ENCODE measurements at places on chromosomes 2 and 18.

- DNase-seq, result no peak
Observed at GRCh38 chr2:159146996-159147666, 139.4 kb downstream of the WDSUB1 start.

DNA sequence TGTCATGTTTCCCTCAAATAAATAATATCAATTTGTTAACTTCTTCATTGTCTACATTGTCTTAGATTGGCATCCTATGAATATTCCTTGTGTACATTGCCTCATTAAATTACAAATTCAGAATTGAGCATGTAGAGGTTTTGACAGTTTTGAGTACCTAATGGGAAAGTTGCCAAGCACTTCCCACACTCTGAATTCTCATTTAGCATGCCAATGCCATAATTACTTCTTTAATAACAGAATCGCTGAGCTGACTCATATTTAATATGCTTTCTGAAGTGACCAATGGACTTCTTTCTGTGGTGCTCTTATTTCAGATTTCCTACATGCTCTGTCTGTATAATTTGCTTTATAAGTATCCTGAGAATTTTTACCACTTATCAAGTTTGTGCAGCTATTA is 114.4 kb upstream of the NOL4 start:
- DNase-seq, result no peak

- DNase-seq, result no peak
Observed at GRCh38 chr2:16416651-16417050, 249.0 kb downstream of the CYRIA start.

DNA sequence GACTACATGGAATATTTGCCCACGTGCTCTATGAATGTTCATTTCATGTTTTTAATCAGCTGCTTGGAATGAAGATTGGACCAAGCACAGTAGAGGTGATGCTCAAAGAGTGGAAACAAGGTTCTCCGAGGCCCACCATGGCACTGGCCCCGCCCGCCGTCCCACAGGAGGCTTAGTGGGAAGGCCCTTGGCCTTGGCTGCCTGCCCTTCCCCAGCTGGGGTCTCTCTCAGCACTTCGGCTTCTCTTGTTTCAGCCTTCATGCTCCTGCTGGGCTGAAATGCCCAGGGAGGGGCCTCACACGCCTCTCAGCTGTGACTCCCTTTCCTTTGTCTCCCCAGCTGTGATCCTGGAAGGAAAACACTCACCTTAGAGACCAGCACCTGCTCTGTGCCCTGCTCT is 833.2 kb downstream of the GALR1 start:
- no peak for DNase-seq

DNA sequence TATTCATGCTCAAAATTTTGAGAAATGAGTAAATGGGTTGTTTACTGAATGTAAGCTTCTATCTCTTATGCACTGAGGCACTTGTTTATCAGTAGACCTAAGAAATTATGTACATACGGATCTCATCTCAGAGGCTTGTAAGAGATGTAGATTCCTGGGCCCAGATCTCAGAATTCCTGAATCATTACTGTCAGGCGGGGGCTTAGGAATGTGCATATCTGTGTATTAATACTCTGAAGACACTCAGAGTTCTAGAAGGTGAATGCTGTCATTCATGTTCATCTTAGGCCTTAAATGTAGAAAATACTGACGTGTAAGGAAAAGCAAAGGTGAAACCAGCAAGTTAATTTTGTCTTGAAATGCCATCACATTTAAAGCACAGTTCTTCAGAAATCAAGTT is 169.6 kb downstream of the FMNL2 start:
- no peak for DNase-seq

DNA sequence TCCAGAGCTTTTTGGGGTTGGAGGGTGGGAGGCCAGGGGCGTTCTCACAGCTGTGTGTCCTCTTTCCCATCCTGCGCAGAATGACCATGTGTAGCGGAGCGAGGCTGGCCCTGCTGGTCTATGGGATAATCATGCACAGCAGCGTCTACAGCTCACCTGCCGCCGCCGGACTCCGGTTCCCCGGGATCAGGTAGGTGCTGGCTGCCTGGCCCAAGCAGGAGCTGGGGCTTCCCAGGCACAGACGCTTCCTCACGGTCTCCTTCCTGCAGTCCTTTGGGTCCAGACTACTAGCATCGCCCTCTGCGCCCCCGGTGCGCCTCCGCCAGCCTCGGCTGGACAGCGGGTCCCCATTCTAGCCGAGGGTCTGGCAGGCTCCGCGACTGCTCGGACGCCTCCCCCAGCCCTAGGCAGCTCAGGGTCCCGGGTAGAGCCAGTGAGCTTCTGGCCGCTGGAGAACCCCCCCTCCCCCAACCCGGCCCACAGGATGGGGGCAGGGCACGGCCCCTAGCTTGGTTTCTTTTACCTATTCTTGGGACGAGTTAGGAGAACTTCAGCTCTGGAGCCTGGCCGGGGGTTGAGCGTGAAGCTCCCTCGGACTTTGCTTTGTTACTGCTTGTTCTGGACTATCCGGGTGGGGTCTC is 756 bp downstream of the ADCYAP1 start:
- DNase-seq, result no peak

GRCh38 chr2:19611491-19612332 is 253.3 kb upstream of the OSR1 start:
- no peak for DNase-seq

GRCh38 chr18:35174093-35174731 is 66.6 kb upstream of the ZNF397 start:
- DNase-seq, result no peak

GRCh38 chr2:181190711-181191110 is 210.3 kb downstream of the UBE2E3 start:
- DNase-seq, result no peak

- DNase-seq, result no peak
Observed at GRCh38 chr2:145744541-145745386, 1224.8 kb upstream of the ZEB2 start.

GRCh38 chr2:102014041-102014345 is 22.2 kb downstream of the IL1R2 start:
- no peak for DNase-seq

All from activated CD4-positive, alpha-beta memory T cell treated with anti-CD3 and anti-CD28 coated beads for 36 hours (primary cell).